Glomerular endothelial cell (primary cell): ENCODE measurements at places on chromosomes 6 and 20. TPM values are rescaled to one million over a fixed set of nuclear protein-coding genes. Genes with fewer than 3 reads are reported as not detected.

- DNase-seq: no peak
These were observed 134.2 kb downstream of the TRIM27 start for GRCh38 chr6:28789553-28790083.

GRCh38 chr6:100455230-100456124 lies 9.2 kb downstream of the SIM1 start:
- no peak for DNase-seq

- DNase-seq: no peak
These were observed 292.6 kb upstream of the PTCHD4 start for GRCh38 chr6:48403587-48403986.

GRCh38 chr6:32439602-32440214 lies at the start of gene HLA-DRA:
HLA-DRA (plus strand) TSS chr6:32439887; CDS start chr6:32439951, 64 bp downstream.
- peak; percentile 33 for DNase-seq

- DNase-seq: no peak
These were observed 6.5 kb upstream of the PERP start for GRCh38 chr6:138113588-138114210.

DNA sequence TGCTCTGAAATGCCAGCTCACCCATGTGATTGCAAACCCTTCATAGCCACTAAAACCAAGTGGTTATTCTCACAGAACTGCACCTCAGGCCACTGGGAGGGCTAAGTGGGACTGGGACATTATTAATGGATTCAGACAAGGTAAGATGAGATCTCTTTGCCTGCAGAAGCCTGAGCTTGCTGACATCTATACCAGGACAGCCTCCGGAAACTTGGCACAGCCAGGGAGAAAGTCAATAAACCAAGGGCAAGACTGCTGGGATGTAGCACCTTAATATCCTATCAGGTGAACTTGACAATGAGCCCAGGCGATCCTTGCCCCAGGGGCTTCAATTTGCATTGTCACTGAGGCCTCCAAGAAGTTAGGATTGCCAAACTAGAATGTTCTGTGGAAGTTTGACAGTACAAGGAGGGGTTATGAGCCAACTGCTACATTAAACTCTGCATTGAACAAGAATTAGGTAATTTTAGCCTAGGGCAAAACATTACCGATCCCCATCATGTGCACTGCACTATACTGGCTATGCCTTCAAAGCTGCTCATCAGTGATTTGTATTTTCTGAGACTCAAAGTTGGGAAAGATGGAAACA lies 60.1 kb upstream of the RALGAPA2 start:
- no peak for DNase-seq

DNA sequence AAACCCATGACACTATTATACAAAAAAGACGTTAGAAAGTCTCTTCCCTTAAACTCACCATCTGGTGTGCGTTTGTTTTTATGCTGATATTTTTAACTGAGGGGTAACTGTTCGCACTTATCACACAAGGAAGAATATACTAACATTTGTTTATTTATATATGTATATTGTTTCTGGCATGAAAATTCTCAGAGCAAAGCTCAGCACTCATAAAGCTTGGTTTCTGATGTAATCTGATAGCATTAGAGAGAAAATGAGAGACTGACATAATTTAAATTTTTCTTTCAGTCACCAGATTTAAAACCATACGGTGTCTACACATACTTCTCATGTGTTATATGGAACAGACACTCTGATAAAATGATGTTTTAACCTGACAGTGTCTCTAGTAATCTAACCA lies 6.9 kb downstream of the BLOC1S5 start:
- DNase-seq: no peak

DNA sequence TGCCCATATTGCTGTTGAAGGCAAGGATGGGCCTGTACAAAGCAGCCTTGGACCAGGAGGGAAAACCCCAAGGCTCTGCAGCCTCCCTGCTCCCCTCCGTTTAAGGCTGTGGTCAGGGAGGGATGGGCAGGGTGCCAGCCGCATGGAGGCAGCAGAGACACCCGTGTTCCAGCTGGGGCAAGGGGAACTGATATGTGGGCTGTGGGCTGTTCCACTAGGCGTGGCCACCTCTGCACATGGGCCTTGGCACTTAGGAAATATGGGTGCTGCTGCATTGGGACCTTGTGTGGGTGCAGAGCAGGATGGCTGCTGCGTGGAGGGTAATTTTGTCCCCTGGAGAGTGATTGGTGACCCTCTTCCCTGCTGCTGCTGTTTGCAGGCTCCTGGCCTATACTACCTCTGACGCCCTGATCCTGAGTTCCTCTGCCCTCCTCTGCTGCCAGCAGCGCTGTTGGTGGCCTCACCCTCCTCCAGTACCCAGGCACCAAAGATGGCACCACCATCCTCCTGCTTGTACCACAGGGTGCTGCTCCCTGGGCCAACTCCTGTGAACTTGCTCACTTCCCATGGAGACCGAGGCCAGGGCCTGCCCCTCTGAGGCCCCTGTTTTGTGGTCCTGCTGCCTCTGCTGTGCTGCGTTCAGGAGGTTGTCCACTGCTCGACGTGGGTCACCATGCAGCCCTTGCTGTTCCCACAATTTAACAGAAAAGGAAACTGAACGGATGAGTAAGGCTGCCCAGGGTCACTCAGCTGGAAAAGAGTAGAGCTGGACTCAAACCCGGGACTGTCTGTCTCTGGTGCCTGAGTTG lies 35.3 kb downstream of the PANK2 start:
- DNase-seq: no peak

GRCh38 chr6:151916680-151917164 lies 109.2 kb downstream of the ESR1 start:
- no peak for DNase-seq

- DNase-seq: no peak
These were observed 15.1 kb downstream of the PDSS2 start for GRCh38 chr6:107444277-107444676.

DNA sequence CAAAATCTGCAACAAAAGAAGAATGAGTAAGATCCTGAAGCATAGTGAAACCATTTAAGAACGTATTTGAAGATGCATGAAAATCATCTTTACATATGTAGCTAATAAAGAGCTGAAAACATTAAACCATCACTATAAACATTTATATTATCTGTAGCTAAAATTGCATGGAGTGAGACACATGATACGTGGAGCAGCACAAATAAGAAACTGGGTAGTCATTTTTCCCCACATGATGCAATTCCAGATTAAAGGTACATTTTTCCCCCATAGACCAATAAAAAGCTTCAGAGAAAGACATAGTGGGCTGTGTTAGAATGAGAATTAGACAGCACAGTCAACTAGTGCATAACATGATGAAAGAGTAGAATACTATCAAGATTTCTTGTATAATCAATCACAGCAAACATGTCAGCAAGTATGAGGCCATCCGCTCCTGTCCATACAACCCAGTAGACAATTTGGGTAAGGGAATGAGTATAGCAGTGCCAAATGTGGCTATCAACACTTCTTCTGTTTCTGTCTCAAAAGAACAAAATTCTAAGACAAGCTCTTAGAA lies 67.0 kb downstream of the RSPO3 start:
- DNase-seq: no peak

OARD1 gene
- total RNA-seq: 7.8 and 15.2 TPM in 2 replicates

PCSK2 gene
- total RNA-seq: not detected in 2 replicates
